ENCODE measurements at places on chromosomes 16 and 17. TPM values are rescaled to one million over a fixed set of nuclear protein-coding genes. Genes with fewer than 3 reads are reported as not detected.

DNA sequence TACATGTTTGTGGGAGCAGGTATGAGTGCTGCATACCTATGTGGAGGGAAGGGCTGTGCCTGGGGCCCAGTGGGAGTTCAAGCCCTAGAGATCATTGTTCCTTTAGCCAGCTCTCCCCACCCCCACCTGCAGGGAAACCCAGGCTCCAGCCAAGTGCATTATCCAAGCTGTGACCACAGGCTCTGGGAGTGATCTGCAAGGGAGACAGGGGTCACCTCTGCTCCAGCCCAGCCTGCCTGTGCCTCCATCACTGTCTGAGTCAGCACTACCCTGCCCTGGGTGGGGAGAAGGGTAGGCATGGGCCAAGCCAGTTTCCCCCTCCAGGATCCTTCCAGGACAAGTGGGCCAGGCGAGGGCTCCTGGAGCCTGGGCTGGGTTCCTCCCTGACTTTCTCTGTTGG is 32.1 kb upstream of the SBK1 start:
- no peak for DNase-seq

DNA sequence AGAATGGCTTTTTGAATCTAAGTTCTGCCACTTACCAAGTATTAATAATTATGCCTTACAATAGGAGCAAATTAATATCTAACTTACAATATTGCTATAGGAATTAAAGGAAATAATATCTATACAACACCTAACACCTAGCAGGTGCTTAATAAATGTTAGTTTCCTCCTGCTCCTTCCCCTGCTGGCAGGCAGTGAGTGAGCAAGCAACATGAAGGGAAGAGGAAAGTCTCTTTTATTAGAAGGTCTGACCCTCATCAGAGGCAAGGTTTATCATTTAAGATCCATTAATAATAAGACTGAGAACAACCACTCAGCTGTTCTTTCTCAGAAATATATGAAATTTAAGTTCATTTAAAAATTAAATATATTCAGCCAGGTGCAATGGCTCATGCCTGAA is 6.7 kb upstream of the DYNC1LI2 start:
- DNase-seq: no peak

DNA sequence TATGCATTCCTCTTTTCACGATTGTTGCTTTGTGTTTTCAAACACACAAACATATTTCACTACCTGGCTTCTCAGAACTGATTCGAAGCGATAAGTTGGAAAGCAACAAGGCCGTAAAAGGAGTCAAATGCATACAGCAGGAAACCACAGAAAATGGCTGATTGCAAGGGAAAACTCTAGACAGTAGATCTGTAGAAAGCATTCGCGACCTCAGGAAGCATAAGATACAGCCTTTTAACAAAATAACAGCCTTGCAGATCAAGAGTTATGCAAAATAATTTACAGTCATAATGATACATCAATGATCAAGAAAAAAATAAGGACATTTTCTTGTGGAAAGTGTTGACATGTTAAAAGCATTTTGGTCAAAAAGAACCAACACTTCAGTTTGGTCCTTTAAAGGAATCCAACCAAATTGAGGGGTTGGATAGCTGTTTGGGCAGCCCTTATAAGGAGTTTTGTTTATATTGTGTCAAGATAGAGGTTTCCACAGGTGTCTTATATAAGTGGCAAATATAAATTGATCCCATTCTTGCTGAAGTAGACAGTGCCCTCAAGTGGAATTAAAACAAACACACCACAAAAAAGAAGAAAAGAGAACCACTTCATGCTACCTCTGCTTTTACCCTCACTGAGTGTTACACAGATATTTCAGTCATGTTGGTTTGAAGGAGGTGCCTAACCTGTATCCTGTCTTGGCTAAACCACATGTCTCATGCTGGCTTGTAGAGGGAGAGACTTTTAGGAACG is 5.5 kb downstream of the CYLD start:
- no peak for DNase-seq

DNA sequence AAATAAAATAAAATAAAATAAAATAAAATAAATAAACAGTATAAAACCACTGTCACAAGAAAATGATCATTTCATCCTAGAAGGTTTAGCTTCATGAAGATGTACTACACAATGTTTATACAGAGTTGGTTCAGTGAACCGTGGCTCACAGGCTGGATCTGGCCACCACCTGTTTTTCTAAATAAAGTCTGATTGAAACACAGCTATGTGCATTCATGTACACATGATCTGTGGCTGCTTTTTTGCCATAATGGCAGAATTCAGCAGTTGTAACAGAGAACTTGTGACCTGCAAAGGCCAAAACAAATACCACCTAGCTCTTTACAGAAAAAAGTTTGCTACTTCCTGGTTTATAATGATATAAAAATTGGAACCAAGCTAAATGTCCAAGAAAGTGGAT is 12.6 kb upstream of the RPRML start:
- DNase-seq: no peak

DNA sequence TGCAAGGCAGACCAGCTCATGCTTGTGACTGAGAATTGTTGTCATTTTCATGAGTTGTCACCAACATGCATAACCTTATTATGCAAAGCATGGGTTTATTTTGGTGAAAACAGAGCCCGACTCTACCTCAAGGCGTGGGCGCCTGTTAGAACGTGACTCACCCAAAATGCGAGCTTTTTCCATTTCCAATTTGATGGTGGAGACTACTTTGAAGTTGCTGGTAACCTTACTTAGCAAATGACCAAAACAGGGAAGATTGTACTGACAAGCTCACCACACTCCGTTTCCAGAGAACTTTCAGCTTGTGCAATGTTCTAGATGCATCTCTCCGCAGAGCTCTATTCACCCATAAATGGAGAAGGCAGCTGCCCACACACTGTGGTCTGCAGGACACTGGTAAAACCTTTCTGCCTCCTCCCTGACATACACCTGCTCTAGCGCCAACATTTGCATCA is 284.5 kb downstream of the MAF start:
- no peak for DNase-seq

DNA sequence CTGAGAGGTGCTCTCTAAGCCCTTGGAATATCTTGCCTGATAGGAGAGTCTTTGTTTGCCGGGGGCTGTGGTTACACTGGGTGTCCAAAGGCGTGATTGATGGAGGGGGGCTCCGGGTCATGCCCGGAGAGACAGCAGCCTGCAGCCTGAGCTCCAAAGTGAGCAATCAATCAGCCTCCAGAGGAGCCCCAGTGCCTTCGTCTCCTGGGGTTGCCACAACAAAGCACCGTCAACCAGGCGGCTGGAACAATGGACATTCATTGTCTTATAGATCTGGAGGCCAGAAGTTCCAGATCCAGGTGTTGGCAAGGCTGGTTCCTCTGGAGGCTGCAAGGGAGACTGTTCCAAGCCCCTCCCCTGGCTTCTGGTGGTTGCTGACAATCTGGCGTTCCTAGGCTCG is 24.0 kb upstream of the GINS2 start:
- no peak for DNase-seq

GRCh38 chr17:77948690-77949114 is 9.8 kb upstream of the TNRC6C start:
- no peak for DNase-seq

DNA sequence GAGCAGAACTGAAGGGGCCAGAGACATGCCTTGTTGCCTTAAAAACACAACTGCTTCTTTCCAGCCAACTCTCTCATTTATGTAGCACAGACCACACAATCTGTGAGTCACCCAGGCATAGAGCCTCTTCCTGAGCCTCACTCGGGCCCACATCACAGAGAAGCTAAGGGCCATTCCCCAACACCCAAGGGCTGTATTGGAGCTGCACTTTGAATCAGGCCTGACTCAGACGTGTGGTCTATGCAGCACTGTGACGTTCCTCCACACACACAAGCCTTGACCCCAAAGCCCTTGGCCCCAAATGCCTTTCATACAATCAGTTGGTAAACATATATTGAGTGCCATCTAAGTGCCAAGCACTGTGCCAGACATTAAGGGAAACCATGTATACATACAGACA is 308.9 kb upstream of the DYNLRB2 start:
- DNase-seq: no peak

DNA sequence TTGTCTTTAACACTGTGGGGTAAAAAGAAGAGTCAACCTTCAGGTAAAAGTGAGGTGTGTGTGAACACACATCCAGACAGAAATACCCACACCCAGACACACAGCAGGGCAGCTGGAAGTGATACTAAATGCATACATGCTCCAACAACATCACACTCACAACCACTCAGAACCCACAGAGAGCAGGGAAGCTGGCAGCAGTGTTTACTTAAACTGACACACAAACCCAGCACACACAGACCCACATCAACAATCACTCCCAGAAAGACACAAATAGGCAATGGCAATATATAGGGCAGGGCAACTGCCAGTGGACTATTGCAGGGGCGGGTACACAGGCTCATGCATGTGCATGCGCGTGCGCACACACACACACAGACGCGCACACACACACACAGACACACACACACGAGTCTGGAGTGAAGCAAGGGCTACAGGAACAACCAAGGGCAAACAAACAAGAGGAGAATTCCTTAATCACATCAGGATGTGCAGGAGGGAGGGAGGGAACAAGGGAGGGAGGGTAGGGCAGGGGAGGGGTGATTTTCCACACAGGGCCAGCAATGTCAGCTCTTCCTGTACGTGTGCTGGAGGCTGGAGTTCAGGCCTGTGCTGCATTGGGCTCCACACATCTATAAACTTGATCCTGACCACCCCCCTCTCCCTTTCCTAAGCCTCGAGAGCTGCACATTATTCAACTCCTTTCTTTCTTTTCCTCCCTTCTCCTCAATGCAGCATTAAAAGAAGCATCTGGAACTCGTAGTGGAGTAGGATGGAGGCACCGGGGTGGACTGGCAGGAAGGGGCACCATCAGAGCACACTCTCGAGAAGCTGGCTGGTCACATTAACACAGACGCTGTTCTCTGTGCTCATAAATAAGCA is 30.1 kb downstream of the HIC1 start:
- DNase-seq: no peak

- no peak for DNase-seq
These were observed 35.2 kb downstream of the LRRC75A start for GRCh38 chr17:16456742-16457316.

GRCh38 chr17:36691606-36692005 is 90.2 kb downstream of the MRM1 start:
- DNase-seq: no peak

The MMP2 gene
- 826 TPM for total RNA-seq

The DPEP1 gene
- 0.79 TPM for total RNA-seq

The TLCD3A gene
- 9.9 TPM for total RNA-seq

The TMEM238L gene
- not detected for total RNA-seq

The IRX5 gene
- total RNA-seq: 1.1 TPM

Data from posterior vena cava (tissue), 2 donors.